Stomach (tissue), 19 donors: ENCODE measurements at places on chromosomes 3 and 15. TPM values are rescaled to one million over a fixed set of nuclear protein-coding genes. Genes with fewer than 3 reads are reported as not detected.

- DNase-seq: no peak
Measured at GRCh38 chr3:112338021-112338726, 5.2 kb downstream of the CD200 start.

- no peak for DNase-seq
Measured at GRCh38 chr15:56916825-56917477, 1.5 kb upstream of the TCF12 start.

DNA sequence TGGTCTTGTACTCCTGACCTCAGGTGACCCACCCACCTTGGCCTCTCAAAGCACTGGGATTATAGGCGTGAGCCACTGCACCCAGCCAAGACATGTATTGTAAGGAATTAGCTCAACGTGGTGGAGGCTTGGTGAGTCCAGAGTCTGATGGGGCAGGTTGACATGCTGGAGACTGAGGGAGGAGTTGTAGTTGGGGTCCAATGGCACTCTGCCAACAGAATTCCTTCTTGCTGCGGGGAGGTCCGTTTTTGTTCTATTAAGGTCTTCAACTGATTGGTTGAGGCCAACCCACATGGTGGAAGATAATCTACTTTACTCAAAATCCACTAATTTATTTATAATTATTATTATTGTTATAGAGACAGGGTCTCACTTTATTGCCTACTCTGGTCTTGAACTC, 30.1 kb downstream of the PLA2G4D start:
- no peak for DNase-seq

DNA sequence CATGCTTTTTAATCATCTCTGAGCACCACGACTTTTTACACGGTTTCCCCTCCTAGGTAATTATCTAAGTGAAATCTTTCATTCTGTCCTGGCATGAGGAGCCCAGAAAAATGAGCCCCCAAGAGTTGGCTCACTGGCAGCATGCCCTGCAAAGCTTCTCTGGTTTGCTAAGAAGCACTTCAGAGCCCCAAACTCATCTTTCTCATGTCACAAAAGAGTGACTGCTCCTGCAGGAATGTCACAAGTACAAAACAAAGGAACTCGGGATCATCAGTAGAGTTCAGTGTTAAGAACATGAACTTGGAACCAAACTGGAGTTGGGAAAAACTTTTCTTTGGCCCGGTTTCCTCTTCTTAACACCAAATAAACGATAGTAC, 123.9 kb downstream of the FOXB1 start:
- DNase-seq: no peak

GRCh38 chr15:55168350-55168974, 28.3 kb downstream of the RSL24D1 start:
- DNase-seq: peak; percentile 48

- no peak for DNase-seq
Measured at GRCh38 chr3:177981576-177981975, 554.7 kb upstream of the KCNMB2 start.

DNA sequence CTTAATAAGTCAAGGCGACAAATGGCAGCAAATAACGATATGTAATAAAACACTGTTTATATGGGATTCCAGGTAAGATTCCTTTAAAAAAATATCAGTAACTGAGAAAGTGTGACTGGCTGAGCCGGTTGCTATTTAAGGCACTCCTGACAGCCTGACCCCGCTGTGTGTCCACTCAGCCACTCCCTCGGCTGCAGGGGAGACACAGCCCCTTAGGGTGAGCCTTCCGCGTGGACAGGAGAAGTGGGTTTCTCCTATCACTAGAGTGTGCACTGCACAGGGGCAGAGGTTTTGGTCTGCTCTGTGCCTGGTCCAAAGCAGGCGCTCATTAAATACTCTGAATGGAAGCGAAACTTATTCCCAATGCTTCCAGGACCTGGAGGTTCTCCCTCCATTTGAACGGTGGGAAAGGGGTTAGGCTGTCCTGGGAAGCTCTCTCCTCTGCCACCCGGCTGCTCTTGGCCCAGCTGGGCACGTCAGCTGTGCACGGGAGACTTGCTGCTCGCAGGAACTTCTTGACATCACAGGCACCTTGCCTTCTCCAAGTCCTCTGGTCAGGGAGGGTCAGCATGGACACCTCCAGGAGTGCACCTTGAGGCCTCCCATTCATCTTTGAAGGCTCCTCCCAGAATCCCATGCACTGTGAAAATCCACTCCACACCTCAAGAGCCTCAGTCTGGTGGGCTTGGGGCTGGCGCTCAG, 43.3 kb upstream of the SLCO2A1 start:
- DNase-seq: no peak

DNA sequence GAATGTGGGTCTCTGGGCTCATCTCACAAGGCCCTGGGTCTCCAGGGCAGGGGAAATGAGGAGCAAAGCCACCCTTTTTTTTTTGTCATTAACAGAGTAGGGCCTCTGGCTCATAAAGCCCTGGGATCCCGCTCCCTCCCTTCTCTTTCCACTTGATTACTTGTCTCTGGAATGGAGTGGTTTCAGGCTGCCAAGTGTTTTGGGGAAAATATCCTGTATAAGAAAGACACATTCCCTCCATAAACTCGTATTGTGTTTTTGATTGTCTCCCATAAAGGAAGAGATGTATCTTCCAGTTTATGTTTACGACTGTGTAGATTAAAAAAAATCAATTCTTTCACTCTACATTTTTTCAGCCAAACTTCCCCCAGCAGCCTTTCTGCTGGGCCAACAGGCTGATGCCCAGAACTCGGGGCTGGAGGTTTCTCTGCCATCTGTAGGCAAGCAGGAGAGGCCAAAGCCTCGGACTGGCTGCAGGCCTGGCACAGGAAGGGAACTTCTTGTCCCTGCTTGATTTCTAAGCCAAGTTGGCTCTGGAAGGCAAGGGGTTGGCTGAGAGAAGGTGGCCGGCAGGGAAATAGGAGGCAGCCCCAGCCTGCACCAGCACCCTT, 49.4 kb upstream of the INSYN1 start:
- DNase-seq: peak; percentile 54

DNA sequence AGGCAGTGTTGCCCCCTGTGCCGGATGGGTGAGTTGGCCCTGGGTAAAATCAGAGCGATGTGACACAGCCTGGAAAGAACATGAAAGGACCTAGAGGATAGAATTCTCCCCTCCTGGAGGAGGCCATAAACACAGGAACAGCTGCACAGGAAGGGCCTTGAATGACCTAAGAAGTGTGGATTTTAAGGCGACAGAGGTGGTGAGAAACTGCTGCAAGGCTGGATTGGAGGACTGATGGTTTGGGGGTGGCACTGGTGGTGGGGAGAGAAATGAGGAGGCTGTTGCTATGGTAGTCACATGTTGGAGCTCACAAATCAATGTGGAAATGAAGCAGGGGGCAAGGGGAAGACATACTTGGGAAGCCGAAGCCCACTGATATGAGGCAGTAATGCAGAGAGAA, 13.8 kb downstream of the XIRP1 start:
- DNase-seq: no peak

- peak; percentile 91 for DNase-seq
Measured at GRCh38 chr15:91867581-91868026, 14.1 kb downstream of the SLCO3A1 start.

- DNase-seq: peak; percentile 96
Measured at GRCh38 chr3:127035677-127036076, 52.8 kb downstream of the PLXNA1 start.

DNA sequence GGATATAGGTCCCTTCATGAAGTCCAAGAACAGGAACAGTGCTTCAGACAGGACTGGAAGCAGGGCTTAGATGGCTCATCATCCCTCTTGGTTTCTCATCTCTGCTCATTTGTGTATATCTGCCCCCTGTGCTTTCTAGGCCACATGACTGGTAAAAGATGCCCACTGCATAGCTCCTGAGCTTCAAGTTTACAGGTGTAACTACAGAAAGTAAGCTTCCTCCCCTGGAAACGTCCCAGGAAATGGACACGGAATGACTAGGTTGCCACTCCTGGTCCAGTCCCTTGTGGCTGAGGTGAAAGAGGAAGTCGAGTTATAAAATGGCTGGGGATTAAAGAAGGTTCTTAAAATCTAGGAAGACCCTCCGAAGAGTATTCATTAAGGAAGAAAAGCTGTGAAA, 32.5 kb downstream of the MYO5A start:
- DNase-seq: no peak

DNA sequence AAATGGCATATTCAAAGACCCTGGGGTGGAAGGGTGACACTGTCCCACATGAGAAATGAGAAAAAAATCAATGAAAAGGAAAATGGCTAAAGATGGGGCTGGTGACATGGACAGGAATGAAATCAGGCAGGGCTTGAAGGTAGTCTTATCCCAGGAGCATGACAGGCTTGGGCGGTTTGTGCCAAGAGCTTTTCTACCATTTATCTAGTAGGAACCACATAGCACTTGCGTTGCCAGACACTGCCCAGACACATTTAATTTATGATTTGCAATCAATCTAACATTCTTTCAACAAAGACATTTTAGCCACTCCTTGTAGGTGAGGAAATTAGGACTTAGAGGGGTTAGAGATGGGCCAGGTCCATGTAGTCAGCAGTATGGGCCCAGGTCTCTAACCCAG, 106.6 kb upstream of the NR2F2 start:
- no peak for DNase-seq

DNA sequence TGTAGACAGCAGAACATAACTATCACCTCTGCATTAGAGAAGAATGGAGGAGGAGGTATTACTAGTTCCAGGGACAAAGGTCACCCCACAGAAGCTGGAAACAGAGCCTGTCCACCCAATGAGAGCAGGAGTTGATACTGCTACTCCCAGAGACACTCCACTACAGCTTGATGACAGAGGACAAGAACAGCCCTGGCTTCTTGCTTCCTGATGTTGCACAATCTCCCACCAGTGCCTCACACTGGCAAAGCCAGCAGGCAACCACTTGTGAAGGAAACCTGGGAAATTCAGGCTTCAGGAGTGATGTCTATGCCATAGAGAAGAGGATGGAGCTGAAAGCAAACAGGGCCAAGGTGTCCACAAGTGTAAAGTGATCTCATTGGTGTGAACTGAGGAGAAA, 78.0 kb upstream of the POU1F1 start:
- no peak for DNase-seq

GRCh38 chr3:79657076-79657475, 110.7 kb downstream of the ROBO1 start:
- no peak for DNase-seq

GRCh38 chr3:192642651-192643050, 84.7 kb downstream of the FGF12 start:
- DNase-seq: no peak

DNA sequence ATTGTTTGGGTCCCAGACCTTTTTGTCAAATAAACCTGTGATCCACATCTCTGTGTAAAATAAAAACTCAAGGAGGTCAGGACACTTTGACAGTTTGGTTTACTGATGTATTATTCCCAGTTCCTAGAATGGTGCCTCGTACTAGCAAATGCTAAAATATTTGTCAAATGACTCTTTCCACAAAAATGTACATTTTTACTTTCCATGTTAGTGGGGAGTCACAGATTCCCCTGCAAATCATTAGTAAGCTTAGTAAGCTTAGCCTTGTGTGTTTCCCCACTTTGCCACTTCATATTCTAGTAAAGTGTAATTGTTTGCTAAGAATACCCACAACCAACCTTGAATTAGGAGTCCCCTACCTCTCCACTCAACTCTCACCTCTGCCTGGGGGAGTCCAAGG, 2.4 kb upstream of the MAGI1 start:
- no peak for DNase-seq

DNA sequence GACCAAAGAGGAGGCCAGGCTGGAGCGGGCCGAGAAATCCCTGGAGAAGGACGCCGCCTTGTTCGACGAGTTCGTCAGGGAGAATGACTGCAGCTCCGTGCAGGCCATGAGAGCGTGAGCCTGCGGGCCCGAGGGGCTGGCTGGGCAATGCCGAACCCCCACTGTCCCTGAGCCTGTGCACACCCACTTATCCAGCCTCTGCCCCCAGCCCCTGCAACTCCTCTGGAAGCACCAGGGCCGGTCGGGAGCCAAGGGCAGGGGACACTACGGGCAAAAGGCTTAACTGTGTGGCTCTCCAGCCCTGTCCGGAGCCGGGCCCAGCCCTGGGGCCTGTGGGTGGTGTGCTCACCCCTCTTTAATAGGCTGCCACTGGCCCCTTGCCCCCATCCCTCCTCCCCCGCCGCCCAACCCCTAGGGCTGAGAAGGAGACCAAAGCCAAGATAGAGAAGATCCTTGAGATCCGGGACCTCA, 24.0 kb downstream of the CFAP100 start:
- no peak for DNase-seq

The RASGRP1 gene
- total RNA-seq: 5.8 TPM

The HTR3E gene
- not detected for total RNA-seq

The GPR62 gene
- not detected for total RNA-seq

The KCNAB1 gene
- total RNA-seq: 3.8 TPM

The GPR27 gene
- 2.8 TPM for total RNA-seq

The PTH1R gene
- 2.6 TPM for total RNA-seq

The KCNH8 gene
- total RNA-seq: 4.1 TPM

The LINGO1 gene
- total RNA-seq: 0.55 TPM

The ARHGAP31 gene
- total RNA-seq: 5.7 TPM

The SLC24A5 gene
- total RNA-seq: not detected

The GOLGA8G gene
- total RNA-seq: not detected

The MGA gene
- total RNA-seq: 23.2 TPM

The SNX33 gene
- 16.5 TPM for total RNA-seq
